CD4-positive, alpha-beta T cell treated with Interleukin-4 for 4 hours (primary cell): ENCODE measurements at places on chromosomes 3 and 15.

DNA sequence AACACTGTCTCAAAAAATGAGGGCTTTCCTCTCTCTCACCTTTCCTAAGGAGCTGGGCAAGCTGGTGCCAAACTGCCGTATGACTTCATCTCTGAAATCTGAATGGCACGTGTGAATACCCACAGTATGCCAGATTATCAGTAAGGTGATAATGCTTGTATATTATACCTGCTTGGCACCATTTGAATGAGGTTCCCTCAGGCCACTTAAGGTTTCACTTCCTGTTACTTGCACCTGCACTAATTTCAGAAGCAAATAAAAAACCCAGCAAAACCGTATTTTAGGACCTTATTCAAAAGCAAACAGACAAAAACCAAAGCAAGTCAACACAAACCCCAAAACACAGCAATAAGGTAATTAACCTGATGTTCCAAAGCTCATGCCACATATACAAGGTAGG is 19.7 kb downstream of the FOXP1 start:
- no peak for DNase-seq

DNA sequence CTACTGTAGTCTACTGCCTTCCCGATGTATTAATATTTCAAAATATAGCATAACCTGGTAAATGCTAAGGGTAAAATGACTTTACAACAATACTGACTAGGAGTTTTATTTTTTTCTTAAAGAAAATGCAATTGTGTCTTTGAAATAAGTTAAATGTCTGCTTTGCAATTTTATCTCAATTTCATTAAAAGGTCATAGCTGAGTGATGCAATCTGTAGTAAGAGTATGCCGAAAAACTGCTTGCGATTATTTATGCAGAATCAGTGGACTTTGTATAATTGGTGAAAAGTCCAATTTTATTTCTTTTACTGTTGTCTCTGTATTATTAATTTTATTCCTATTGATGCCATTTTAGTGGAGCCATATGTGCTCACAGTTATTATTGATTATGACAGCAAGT is 1143.6 kb upstream of the EPHA6 start:
- DNase-seq = no peak

DNA sequence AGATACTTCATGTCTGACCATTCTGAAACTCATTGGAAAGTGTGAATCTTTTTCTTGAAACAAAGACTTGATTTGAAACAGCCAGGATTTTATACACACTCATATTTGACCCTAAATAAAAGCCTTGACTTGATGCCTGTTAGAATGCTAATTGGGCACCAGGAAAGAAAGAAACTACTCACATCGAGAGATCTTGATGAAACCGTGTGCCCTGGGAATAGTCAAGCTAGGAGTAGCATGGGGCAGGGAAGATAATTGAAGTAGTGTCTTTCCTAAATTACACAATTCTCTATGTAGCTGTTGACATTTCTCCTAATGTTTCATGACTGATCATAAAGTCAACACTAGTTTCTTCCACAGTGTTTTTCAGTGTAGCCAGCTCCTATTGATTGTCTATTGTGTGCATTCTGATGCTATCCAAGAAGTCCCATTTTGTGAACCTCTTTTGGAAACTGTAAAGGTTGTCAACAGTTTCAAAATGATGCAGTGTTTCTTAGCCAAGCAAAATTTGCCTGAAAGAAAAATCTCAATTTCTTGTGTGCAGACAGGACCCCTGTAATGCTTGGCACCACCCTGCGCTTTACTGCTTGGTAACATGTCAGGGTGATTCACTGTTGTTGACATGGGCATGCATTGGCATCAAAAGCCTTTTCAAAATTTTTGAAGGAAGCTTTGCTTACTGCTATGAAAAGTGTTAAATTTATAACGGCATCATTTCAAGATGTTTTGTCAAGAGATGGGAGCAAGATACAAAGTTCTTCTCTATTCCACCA is 52.5 kb upstream of the OTOL1 start:
- no peak for DNase-seq

DNA sequence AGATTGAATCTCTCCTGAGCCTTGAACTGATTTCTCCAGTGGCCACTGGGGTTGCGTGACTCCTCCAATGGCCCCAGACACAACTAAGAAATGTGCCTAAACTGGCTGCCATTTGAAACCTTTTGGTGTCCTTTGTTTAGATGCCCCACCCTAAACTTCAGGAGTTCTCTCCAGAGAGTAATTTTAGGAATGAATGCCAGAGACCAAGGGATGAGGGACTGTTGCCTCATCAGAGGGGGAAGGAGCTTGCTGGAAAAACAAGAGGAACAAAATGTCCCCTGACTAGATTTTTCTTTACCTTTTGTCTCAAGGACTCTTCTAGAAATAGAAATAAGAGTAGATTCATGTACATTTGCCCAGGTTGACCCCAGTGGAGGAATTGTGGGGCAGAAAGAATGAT is 8.1 kb upstream of the ADPRH start:
- DNase-seq = no peak

DNA sequence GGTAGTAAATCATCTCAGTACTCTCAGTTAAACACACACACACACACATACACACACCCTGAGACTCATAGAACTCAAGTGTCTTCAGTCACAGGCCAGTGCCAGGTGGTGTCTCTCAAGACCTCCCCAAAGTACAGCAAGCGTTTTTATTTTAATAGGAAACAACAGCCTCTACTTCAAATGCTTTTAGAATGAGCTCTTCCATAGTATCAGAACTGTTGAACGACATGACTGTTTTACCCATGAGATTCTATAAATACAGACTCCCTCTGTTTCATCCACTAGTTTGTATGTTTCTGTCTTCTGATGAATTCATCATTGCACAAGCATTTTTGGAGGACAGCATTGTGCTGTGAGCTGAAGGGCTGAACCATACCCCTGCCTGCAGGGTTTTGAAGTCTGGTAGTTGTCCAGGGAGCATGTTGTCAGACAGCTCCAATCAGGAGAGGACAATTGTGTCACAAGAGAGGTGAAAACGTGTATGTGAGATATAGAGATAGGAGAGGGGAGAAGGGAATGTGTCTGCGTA is 201.0 kb upstream of the BCL6 start:
- no peak for DNase-seq

DNA sequence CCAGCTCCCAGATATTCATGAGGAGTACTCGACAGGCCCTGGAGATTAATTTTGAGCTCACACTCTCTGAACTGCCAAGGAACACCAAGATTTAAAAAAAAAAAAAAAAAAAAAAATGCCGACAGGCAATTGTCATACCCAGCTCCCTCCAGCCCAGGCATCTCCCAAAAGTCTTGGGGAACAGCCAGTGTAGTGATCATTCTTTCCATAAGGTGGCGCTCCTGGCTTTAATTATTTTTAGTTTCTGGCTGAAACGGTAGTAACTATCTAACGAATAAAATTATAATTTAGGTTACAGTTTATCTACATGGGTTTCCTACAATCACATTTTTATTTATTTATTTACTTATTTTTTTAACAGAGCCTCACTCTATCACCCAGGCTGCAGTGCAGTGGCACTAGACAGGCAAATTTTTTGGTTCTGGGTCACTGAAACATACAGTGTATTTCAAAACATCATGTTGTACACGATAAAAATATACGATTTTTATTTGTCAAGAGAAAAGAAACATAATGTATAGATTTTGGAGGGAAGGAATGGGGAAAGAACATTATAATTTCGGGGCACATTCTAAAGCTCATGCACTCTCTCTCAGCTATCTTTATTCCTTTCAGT is 157.3 kb downstream of the ADAMTS9 start:
- DNase-seq = no peak
